ENCODE measurements at places on chromosomes 6 and 20.

DNA sequence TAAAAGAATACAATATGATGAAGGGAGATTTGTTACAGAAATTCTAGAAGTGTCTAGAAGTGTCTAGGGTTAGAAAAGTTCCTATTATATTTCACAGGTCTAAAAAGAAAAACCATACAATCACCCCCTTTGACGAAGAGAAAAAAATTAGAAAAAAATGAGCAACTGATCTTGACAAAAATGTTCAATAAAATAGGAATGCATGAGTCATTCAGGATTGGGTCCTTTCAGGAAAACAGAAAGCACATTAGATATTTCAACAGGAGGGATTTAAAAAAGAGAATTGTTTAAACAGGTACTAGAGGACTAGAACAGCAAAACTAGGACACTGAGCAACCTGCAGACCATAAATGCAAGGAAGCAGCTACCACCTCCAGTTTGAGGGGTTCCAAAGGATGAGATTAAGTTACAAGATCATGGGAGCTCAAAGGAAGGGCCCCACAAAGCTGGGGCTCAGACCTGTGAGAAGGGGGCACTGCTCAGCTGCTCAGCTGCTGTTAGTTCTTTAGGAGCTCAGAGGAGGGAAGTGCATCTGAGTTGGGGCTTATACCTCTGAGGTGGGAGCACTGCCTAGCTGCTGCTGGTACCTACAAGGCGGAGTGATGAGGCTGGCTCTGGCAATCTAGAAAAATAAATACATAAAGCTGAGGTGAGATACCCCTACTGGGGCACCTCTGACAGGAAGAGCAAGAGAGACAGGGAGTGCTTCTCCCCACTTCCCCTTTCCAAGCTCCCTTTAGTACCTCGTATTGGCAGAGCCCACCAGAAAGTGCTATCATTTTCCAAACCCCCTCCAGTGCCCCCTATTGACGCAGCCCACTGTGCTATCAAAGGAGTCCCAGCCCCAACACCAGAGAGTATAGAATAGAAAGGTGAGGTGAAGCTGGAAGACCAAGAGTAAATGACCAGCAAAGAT lies 27.1 kb upstream of the BEND6 start:
- DNase-seq = no peak

DNA sequence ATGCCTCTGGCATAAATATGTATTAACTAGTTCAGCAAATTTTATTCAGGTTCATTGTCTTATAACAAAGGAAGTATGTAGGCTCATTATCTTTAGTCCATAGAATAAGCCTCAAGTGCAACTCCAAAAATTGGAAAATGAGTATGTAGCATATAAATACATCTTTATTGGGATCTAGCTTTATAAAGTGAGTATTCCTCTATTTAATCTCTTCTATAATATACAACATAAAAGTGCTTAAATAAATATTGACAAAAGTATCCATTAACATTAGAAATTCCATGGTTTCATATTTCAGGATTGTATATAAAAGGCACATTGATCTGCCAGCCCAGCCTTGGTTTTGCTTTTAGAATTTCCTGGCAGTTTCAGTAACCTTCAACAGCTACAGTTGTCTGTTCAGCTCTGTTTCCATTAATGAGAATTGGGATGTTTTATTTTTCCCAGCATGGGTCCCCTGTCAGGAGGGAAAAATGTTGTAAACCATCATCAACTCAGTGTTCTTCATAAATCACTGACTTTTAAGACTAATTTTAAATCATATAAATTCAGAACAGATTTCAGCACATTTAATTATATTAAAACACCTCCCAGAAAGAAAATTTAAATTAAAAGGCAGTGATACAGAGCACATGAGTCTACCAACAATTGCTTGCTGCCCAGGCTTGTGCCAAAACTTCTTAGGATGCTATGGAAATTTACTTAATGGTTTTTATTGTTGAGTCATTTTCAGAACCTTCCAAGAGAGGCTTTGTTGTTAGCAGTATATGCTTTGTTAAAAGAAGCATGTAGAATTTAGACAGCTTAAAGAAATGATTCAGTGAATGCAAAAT lies 119.7 kb downstream of the ADGRG6 start:
- DNase-seq = no peak

- DNase-seq = no peak
Measured at GRCh38 chr6:160972111-160972510, 19.5 kb upstream of the MAP3K4 start.

GRCh38 chr6:55643861-55644260 lies 64.9 kb upstream of the HMGCLL1 start:
- no peak for DNase-seq

- no peak for DNase-seq
Measured at GRCh38 chr20:52268184-52268749, 76.7 kb upstream of the ZFP64 start.

DNA sequence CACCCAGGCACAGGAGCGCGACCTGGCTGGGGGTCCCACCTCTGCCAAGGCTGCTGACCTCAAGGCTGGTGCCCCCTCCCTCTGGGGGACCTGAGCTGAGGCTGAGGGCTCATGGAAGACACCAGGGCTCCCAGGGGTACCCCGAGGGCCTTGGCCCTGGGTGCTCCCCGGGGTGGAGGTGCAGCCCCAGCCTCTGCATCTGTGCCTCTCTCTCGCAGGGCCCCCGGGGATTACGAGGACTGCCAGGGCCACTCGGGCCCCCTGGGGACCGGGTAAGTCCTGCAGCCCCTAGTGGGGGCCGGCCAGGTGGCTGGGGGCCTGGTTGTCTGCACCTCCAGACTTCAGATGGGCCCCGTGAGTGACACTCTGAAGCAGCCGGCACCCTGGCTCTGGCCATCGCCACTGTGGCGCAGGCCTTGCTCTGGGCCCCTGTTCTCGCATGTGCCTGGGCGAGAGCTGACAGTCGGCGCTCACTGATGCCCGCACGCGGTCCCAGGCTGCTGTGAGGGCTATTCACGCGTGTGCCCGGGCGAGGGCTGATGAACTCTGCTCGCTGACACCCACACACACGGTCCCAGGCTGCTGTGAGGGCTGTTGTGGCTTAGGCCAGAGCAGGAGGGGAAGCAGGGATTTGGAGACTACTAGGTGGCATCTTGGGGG lies 9.3 kb downstream of the COL9A3 start:
- no peak for DNase-seq

DNA sequence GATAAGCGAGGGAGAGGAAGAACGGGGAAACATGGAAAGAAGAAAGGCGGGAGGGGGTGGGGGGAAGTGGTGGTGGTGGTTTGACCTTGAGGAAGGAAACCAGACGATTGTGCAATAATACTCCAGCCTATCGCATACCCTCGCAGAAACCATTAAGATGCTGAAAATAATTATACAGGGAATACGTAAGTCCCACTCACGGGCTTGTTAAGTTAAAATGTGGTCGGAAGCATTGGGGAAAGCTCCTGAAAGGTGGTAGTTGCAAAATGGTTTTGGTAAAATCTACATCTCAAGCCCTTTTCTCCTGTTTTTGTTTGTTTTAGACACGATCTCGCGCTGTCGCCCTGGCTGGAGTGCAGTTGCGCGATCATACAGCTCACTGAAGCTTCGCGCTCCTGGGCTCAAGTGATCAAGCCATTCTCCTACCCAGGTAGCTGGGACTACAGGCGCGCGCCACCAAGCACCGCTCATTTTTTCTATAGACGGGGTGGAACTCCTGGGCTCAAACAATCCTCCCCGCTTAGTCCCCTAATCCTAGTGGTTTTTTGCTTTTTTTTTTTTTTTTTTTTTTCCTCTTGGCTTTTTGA lies 128.9 kb upstream of the ZNF184 start:
- DNase-seq = peak; percentile 56

GRCh38 chr6:12968839-12969558 lies 252.4 kb downstream of the PHACTR1 start:
- DNase-seq = no peak

- DNase-seq = no peak
Measured at GRCh38 chr6:168942646-168943045, 311.0 kb downstream of the THBS2 start.

DNA sequence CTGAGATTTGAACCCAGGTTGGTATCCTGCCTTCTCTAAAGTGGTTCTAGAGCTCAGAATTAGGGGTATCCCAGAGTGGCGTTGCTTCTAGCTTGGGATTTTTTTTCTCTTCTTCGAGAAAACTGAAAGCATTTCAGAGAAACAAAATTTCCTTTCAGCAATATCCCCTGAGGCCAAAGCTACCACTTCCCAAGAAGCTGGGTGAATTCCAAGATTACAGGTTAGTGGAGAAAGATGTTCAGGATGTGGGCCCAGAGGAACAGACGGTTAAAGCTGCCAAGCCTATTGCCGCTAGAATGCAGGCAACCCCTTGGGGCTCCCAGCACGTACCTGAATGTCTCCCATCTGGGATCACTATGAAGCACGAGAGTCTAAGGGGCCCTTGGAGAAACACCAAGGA lies 134.1 kb downstream of the FOXO3 start:
- no peak for DNase-seq

DNA sequence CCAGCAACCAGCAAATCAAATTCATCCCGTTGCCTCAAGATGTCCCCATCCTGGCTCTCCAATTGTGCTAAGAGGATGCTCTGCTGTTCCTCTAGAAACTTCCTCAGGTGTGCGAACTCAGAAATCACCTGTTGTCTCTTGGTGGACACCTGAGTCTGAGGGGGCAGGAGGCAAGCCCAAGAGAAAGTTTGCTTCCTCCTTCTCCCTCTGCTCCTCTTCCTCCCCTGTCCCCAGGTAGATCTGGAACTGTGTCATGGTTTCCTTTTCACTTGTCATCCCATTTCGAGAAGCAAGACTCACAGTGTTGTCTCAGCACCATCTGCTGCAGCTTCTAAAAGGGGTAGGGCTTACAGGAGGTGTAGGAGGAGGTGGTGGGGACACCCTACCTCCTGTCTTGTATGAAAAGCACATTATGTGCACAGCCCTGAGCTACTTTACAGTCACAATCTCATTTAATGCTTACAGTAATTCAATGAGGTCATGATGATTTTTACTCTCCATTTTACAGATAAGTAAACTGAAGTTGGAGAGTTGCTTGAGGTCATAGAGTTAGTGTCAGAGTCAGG lies 2.5 kb downstream of the TRIM10 start:
- DNase-seq = no peak

DNA sequence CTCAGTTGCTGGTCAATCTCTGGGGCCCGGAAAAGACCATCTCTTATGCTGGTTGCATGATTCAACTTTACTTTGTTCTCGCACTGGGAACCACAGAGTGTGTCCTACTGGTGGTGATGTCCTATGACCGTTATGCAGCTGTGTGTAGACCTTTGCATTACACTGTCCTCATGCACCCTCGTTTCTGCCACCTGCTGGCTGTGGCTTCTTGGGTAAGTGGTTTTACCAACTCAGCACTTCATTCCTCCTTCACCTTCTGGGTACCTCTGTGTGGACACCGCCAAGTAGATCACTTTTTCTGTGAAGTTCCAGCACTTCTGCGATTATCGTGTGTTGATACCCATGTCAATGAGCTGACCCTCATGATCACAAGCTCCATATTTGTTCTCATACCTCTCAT lies 4.3 kb downstream of the OR2J3 start:
- peak; percentile 32 for DNase-seq

DNA sequence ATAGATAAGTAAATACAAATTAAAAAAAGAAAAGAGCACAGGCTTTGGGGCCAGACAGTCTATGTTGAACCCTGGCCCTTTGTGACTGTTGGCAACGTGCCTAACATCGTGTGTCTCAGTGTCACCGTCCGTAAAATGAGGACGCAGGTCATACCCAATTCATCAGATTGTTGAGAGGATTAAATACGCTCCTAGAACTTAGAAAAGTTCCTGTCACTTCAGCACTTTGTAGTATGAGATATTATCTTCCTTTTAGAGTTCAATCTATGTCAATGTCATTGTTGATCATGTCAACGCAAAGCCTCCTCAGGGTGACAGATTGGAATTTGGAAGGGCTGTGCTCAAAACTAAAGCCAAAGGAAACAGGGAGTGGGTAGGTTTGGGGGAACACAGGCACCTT lies 21.7 kb downstream of the SERPINB1 start:
- no peak for DNase-seq

GRCh38 chr6:97406633-97407032 lies 123.6 kb upstream of the MMS22L start:
- no peak for DNase-seq

- DNase-seq = peak; percentile 82
Measured at GRCh38 chr6:14743474-14744211, 502.2 kb upstream of the JARID2 start.
